ENCODE measurements at places on chromosomes 1 and 21. TPM values are rescaled to one million over a fixed set of nuclear protein-coding genes. Genes with fewer than 3 reads are reported as not detected.

DNA sequence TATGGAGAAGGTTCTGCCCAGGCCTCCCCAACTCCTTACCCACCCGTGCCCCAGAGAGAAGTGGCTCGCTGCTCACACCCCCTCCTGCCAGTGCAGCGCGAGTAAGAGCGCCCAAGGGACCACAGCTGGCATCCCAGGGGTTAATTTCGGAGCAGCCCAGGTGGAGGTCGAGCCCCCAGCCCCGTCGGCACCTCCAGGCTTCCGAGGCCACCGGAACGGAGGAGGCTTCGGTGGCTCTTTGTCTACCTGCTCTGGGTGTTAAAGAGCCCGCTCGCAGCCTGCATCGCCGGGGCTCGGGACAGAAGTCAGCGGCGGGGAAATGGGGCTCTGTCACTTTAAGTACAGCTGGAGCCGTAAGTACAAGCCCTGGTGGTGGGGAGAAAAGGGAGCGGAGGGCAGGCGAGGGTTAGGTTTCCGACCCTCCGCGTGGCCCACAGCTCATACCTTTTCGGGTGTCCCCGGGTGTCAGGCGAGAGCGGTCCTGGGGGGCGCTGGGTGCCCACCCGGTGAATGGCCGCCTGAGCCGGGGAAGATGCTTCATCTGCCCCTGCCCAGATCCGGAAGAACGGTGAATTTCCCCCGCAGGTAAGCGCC is 89.4 kb upstream of the IPO9 start:
- no peak for DNase-seq

DNA sequence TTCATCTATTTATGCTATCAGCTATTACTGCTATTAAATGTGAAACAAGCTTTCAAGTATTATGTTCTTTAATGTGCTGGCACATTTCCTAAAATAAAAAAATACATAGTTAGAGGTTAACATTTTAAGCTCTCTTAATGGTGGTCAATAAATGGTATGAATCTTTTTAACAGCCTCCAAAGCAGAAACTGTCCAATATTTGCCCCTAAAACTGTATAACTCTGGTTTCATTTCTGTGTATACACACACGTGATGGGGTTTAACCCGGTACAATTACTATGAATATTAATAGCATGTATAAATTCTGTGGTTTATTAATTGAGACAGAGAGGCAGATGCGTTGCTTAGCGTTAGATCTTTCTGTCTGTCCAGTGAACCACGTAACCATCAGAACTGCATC is 2.2 kb downstream of the ESRRG start:
- DNase-seq = no peak

DNA sequence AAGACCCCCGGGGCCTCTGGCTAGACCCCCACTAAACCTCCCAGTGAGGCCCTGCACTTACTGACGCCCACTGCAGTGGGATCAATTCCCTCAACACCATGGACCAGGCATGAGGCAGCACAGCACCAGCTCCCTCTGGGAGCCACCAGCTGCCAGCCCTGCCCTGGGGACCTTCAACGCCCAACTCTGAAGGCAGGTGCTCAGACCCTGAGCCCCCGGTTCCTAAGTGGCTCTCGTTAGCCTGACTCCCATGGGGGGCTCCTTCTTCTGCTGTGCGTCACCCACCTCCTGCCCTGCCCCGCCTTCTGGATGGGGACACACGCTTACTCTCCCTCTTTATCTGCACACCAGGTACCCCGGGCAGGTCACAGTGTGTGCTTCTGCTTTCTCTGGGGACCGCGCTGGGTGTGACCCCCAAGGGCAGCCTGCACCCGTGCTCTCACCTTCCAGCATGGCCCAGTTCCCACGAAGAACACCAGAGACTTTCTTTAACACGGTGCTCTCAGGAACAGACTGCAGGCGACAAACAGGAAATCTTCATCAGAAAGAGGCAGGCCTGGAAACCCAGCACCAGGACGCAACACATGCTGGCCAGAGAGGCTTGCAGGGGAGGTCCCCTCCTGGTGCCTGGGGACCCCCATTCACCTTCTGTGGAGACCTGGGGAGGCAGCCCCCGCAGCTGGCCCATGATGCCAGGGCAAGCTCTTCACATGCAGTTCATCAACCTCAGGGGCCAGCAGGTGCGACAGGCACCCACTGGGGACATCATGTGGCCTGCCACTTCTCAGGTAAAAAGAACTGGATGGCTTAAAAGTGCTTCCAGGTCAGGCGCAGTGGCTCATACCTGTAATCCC is 27.3 kb downstream of the WDR4 start:
- DNase-seq = no peak

DNA sequence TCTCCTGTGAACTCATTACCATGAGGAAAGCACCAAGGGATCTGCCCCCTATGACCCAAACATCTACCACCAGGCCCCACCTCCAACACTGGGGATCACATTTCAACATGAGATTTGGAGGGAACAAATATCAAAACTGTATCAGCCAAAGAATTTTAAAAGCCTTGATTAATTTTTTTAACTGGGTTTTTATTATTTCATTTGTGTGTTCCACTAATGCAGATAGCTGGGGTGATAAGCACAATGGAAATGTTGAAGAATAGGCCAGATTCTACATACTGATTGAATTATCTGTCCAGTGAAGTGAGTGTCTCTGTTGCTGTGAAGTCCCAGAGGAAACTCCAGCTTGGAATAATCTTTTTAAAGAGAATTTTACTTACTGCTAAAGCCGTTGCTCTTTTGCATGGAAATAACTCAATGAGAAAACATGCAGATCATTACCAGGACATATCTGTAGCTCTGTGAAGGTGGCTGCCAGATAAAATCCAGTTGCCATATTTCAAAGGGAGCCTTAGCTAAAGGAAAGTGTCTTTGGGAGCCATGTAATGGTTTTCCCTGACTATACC is 44.4 kb upstream of the DHCR24 start:
- DNase-seq = no peak

GRCh38 chr1:226526801-226527595 is 21.6 kb upstream of the STUM start:
- no peak for DNase-seq

DNA sequence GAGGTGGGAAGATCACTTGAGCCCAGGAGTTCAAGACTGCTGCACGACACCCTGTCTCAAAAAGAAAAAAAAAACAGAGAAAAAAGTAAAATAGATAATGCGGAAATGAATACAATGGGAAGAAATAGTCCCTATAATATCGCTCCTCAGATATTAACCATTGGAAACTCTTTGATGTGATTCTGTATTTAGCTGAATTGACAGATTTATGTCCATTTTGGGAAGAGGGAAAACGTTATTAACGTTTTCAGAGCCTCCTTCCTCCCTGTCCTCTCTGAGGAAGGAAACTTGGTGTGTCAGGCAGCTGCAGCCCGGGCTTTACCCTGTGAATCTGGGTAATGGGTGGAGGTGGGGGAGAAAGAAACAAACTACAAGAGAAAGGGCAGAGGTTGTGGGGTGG is 61.6 kb upstream of the ECE1 start:
- DNase-seq = no peak

DNA sequence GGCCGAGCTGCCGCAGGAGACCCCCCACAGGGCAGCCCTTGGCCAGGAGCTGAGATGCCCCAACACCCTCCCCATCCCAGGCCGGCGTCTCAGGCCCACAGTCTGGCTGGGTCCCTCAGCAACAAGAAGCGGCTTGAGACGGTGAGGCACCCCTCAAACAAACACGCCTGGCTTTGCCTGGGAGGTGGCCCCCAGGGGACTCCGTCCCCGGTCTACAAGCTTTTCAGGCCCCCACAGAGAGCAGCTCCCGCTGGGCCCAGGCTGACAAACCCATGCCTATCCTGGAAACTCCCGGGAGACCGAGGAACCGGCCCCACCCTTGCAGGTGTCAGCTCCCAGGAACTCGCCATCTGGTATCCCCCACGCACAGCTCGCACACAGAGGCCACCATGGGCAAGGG is 67.0 kb downstream of the ARHGEF16 start:
- DNase-seq = no peak

- no peak for DNase-seq
These were observed 227.8 kb upstream of the JUN start for GRCh38 chr1:59011663-59012062.

DNA sequence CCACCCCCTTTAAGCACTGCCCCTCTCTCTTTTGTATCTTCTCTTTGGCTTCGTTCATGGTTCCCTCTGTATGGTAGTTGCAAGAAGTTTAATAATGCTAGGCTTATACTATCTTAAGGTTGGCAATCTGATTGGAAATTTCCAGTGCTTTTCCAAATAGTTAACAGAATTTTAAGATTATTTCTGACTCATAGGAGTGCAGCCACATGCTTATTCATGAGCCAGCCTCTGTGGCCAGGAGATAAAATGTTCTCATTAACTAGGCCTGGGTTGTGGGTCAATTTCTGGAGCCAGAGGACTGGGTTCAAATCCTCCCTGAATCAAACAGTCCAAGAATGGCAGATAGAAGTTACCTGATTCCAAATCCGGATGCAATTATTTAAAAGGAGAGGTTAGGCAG is 103.1 kb downstream of the ATP6V1G3 start:
- no peak for DNase-seq

DNA sequence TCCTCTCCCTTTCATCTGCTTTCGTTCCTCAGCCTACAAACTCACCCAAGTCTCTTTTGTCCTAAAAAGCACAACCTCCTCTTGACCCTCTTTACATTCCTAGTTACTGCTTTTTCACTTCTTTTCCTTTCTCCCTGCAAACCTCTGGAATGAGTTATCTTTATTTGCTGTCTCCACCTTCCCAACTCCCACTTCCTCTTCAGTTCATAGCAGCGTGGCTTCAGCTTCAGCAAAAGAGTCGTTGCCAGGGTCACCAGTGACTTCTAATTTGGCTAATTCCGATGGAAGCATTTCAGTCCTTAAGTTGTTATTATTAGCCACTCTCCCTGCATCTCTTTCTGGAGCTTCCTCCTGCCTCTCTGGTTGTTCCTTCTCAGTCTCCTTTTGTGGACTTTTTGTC is 6.2 kb upstream of the TMEM54 start:
- DNase-seq = no peak

- no peak for DNase-seq
These were observed 2.5 kb downstream of the WDR26 start for GRCh38 chr1:224432146-224432545.

GRCh38 chr1:153985941-153986761 is at the start of gene RAB13:
TSS of gene RAB13 (minus strand) at chr1:153986339. CDS start at chr1:153986236, 103 bp downstream.
- DNase-seq = peak; percentile 60

- no peak for DNase-seq
These were observed 53.8 kb upstream of the RGS1 start for GRCh38 chr1:192521734-192522133.

DNA sequence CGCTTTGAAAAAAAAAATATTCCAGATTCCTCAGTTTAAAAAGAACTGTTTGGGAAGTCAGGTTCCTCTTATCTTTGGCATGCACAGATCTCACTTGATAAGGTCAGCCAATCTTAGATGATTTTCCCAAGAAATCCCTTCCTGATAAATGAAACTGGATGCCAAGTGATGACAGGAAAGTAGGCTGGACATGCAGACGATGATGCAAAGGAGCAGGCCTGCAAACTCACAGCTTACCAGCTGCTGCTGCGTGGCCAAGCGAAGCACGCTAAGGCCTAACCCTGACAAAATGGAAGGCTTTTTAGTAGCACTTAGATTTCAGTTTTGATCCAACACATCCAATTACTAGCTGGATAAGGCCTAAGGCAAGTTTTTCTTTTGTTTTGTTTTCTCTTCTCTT is 10.1 kb downstream of the TADA1 start:
- no peak for DNase-seq

- DNase-seq = no peak
These were observed 58.8 kb upstream of the SPATA6 start for GRCh38 chr1:48530727-48531351.

DNA sequence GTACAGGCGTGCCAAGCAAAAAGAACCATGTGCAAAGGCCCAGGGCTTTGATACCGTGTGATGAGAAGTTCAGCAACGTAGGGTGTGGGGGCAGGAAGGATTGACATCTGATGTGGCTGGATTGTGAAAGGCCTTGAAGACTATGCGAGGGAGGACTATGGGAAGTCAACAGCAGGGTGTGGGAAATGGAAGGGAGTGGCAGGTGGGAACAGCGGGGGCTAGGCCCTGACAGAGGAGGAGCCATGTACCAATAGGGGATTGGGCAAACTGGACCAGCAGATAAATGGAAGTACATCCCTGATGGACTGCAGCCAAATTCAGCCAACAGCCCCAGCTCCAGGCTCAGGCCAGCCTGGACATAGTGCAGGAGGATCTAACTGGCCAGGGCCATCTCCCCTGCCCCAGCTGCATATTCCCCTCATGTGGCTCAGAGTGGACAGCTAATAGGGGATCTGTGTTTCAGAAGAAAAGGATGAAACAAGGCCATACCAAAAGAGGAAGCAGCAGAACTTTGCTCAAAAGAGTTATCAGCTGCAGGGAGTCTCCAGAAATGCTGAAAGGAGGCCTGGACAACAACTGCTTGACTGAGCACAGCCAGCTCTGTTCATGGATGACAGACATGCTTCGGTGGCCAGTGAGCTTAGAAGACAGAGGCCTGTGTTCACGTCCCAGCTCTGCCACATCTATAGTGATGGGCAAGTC is 140.2 kb upstream of the SGIP1 start:
- DNase-seq = no peak

DNA sequence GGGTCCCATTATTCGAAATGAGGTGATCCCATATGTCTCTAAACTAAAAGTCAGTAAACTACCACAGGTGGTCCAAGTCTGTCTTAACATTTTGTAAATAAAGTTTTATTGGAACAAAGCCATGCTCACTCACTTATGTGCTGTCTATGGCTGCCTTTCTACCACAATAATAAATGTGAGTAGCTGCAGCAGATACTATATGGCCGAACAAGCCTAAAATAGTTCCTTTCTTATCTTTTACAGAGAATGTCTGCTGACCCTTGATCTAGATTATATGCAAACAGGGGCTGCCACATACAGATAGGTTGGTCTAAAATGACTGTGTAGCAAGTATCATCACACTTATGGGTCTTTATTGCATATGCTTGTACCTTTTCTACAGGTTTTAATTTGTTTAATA is 140.0 kb downstream of the VAV3 start:
- DNase-seq = no peak

DNA sequence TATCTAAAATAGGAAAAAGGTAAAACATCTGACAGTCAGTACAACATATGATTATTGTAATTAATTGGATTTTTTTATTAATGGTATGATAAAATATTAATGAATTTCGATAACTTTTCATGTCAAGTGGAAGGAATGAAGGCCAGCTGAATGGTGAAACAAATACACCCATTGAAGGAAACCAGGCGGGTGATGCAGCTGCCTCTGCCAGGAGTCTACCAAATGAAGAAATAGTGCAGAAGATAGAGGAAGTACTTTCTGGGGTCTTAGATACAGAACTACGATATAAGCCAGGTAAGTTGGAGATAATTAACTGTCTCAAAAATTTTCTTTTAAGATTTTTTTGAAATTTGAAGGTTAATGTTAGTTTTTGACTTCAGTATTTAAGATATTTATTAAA is 3.2 kb downstream of the SON start:
- DNase-seq = no peak

Gene CYP4B1
- 71.5 TPM for polyA plus RNA-seq

Gene PTPRC
- polyA plus RNA-seq = 9.6 TPM

Gene B3GALT2
- polyA plus RNA-seq = 3.5 TPM

Gene SYT11
- 21.1 TPM for polyA plus RNA-seq

Gene TEDDM1
- polyA plus RNA-seq = not detected

Gene TMIGD3
- polyA plus RNA-seq = 5.0 TPM

Gene FAM163A
- 0.30 TPM for polyA plus RNA-seq
